ENCODE measurements at places on chromosomes 7 and 10.
A peak's percentile ranks its signal among the peaks of the same experiment; 100 is the strongest.

DNA sequence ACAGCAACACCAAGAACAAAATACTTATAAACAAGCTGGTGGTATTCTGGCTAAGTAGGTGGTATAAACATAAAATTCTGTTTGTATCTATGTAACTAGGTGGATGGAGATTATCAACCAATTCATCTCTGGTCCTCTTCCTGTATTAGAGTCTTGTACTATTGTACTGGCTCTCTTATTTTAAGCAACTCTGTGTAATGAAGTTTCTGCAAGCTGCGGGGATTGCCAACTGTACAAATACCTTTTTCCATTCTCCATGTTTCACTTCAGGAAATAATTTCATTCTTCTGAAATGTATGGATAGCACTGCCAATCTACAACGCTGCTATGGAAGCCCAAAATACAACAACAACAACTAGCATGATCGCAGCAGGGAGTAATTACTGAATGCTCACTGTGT lies 44.8 kb downstream of the JAZF1 start:
- no peak for DNase-seq

DNA sequence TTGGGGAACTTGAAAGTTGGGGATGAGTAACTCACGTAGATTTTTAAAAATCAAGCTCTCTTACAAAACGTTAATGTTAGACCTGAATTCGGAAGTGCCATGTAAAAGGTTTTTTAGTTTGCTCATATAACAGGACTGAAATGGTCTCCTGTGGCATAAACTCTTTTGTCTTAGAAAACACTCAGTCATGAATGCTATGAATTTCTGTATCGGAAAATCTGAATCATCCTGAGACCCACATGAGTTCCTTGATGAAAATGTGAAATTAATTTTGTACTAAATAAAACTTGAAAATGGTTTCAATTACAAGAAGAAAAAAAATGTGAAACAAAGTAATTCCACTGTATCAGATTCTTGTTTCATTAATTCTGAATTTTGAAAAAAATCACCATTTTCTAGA lies 134.8 kb upstream of the BMPER start:
- no peak for DNase-seq

- no peak for DNase-seq
These were observed 139.3 kb upstream of the TCF7L2 start for GRCh38 chr10:112810711-112811151.

GRCh38 chr10:131119626-131120355 lies 191.7 kb downstream of the TCERG1L start:
- no peak for DNase-seq

GRCh38 chr7:30771880-30772425 lies 736 bp downstream of the MINDY4 start:
- peak; percentile 25 for DNase-seq

- peak; percentile 2 for DNase-seq
These were observed 47.2 kb downstream of the TMEM270 start for GRCh38 chr7:73908123-73908611.

- no peak for DNase-seq
These were observed 138.4 kb upstream of the IGFBP3 start for GRCh38 chr7:46059308-46060020.

- peak; percentile 39 for DNase-seq
These were observed 424 bp downstream of the EGFR start for GRCh38 chr7:55019191-55019690.

DNA sequence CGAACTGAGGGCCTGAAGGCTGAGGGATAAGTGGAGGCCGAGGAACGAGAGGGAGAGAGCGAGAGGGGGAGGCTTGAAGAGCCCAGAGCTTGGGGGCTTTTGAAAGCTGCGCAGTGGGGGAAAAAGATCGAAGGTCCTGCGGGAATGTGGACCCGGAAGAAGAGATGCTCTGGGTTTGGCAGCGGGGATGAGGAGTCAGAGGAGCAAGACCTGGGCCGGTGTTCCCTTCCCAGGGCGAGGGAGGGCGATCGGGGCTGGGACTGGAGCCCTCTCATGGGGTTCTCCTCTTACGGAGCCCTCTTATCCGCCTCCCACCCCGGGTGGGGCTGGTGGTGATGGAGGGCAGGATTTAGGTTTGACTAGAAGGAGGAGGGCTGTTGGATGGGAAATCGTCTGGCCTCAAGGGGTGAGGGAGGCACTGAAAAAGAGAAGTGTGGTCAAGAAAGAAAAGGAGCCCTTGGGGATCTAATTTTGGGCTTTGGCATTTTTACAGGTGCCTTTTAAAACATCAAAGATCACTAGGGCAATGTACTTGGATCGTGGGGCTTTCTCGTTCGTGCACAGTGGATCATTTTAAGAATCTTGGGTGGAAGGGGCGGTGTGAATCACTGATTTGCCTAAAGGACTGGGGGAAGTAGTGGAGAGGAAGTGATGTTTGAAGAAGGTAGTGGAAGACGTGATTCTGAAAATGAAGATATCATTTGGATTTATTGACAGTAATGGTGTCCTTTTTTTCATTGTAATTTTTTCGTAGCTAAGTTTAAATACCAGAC lies 637 bp downstream of the SAMD8 start:
- DNase-seq: peak; percentile 60

GRCh38 chr10:77245953-77246352 lies 391.7 kb downstream of the KCNMA1 start:
- DNase-seq: no peak

- DNase-seq: no peak
These were observed 78.8 kb downstream of the COL13A1 start for GRCh38 chr10:69880301-69881081.

DNA sequence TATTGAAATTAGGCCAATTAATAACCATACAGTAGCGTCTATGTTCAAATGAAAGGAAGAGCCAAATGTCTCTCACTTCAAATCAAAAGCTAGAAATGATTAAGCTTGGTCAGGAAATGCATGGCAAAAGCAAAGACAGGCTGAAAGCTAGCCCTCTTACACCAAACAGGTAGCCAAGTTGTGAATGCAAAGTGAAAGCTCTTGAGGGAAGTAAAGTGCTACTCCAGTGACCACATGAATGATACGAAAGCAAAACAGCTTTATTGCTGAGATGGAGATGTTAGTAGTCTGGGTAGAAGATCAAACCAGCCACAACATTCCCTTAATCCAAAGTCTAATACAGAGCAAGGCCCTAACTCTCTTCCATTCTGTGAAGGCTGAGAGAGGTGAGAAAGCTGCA lies 123.8 kb downstream of the TEX36 start:
- no peak for DNase-seq
